ENCODE measurements at places on chromosomes 3 and 15.

DNA sequence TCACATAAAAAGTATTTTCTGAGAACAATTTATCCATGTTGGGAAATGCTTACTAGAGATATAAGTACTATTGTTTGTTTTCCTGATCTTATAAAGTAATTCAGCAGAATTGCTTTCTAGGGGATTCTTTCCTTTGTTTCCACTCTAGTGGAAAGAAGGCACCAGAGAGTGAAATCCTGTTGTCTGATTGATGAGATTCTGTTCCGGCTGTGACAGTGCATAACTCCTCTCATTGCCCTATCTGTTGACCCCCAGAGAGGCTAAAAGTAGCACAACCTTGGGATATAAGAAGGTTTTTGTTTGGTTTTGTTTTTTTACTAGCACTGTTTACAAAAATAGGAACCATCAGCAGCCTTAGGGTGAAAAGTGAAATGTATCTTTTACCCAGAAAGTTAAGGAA lies 114.1 kb downstream of the ALCAM start:
- DNase-seq, result no peak

DNA sequence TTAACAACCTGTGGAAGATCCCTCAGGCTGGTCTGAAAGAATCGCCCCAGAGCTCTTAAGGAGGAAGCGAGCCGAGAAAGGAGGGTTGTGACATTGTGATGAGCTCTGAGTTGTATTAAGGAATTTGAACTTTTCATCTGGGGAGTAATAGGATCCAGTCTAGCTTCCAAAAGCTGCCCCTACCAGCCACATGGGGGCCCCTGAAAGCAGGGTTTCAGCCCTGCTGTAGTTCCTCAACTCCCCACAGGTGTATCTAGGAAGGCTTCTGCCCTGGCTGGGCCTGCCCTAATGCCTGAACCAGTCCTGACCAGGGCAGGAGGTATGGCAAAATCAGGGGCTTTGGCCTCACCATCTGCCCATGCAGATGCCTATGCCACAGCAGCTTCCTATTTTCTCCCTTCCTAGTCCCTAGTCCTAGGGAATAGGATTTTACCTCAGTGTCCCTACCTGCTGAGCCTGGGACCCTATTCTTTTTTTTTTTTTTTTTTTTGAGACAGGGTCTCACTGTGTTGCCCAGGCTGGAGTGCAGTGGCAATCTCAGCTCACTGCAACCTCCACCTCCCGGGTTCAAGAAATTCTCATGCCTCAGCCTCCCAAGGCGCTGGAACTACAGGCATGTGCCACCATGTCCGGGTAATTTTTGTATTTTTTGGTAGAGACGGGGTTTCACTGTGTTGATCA lies 5.0 kb upstream of the AP3S2 start:
- DNase-seq, result peak; percentile 29

DNA sequence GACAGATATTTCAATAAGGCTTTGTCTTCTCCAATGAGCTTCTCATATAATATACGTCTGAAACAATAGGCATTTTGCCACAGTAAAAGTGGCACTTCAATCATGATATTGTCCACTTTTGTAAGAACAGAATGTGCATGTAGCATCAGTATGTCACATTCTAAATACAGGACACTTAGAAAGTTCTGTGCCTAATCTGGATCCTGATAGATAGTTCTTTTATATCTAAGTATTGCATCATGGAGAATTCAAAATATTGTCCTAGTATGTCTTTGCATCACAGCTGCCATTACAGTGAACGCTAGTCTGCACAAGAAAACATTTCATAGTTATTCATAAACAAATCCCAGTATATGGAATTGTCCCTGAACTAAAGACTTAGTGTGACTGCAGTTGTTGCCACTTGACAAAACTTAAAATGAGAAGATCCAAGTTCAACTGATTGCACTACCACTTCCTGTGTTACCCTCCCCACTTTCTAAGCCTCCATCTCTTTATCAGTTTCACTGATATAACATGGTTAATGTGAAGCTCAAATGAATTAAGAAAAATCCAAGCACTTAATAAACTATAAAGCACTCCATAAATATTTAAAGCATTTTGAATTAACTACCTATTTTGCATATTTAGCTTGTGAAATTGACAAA lies 19.6 kb downstream of the LRRFIP2 start:
- DNase-seq, result no peak

DNA sequence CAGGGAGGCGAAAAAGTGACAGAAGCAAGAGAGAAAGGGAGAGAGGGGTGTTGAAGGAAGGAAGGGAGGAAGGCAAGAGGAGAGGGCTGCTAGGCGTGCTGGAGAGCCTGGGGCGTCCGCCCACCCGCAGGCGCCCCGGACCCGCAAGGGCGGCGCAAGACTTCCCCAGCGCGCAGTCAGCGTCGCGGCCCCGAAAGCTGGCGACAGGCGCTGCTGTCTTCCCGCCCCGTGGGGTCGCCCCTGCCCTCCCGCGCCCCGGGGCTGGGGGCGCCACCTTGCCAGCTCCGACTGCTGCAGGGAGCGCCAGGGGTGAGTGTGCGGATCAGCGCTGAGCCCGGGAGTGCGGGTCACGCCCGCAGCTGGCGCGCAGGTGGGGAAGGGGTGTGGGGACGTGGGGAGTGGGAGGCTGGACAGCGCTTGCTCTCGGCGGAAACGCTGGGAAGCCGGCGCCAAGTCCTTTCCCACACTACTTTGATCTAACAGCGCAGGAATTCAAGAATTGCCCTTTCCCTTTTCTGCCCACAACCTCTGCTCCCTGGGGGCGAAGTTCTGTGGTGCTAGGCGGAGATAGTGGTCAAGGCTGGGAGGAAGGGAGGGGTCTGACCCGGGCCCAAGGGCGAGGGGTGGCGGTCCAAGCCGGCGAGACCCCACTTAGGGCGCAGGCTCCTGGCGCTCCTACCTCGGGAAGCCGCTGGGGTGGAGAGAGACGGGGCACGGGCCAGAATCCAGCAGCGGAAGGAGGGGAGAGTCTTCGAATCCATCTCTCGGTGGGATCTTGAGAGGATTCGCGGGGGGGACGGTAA lies 266.1 kb downstream of the CGGBP1 start:
- no peak for DNase-seq

DNA sequence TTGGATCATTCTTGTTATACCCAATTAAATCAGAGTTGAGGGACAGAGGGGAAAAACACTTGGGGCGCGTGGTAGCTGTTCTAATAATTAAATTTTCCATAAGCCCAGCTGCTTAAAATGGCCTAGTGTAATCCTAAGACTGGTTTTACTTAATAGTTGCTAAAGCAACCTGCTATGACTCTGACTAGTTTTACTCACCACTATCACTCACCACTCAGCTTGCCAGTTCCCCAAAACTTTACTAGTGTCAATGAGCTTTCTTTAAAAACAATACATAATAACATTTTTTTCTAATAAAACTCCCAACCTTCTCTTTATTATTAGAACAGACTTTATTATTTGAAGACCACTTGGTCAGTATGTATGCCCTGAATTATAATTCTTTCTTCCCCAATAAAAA lies 49.6 kb downstream of the ECT2 start:
- no peak for DNase-seq

- no peak for DNase-seq
These were observed 32.9 kb upstream of the SLC22A13 start for GRCh38 chr3:38232701-38233100.

DNA sequence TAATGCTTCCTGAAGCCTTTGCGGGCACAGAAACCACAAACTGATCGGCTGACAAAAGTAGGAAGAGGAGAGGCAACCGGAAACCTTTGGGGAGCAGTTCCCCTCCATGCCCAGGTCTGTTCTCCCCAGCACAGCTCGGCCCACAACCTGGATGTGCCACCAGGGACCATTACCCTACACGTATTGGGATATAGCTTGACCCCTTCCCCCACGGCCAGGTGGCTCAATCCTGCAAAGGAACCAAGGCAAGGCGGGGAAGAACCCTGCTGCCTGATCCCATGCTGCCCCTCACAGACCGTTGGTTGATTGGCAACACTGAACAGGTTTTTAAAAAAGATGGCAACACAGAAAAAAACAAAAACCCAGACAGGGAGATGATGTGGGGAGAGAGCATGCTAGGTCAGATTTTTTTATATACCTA lies 19.7 kb upstream of the TCAIM start:
- DNase-seq, result no peak
